Inflammatory macrophage treated with lipopolysaccharide for 4 hours (primary cell): ENCODE measurements at places on chromosomes 2 and 18.

- peak; percentile 21 for DNase-seq
Observed at GRCh38 chr2:102424754-102425153, 1.8 kb downstream of the IL18RAP start.

GRCh38 chr2:99106913-99107312 is 34.6 kb upstream of the C2orf15 start:
- DNase-seq = peak; percentile 43

GRCh38 chr2:125681976-125682805 is 973.8 kb upstream of the GYPC start:
- DNase-seq = no peak

GRCh38 chr18:51342815-51343214 is 145.3 kb upstream of the MEX3C start:
- DNase-seq = no peak

GRCh38 chr2:121960251-121960650 is 204.8 kb downstream of the TSN start:
- DNase-seq = no peak

DNA sequence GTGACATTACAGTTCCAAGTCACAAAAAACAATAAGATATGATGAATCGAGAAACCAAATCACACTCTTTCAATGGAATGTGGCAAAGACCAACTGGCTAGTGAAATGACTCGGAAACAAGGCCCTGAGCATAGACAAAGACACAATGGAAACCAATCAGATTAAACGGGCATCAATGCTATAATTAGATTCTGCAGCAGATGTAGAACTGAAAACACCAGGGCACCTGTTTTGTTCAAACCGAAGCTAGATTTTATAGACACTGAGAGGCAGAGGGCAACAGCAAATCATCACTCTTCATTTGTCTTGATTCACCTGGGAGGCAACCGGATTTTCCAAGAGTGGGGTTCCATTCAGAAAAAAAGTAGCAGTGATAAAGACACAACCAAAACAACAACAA is 92.8 kb upstream of the BARD1 start:
- no peak for DNase-seq

- DNase-seq = no peak
Observed at GRCh38 chr2:86157009-86157556, 38.2 kb downstream of the IMMT start.

DNA sequence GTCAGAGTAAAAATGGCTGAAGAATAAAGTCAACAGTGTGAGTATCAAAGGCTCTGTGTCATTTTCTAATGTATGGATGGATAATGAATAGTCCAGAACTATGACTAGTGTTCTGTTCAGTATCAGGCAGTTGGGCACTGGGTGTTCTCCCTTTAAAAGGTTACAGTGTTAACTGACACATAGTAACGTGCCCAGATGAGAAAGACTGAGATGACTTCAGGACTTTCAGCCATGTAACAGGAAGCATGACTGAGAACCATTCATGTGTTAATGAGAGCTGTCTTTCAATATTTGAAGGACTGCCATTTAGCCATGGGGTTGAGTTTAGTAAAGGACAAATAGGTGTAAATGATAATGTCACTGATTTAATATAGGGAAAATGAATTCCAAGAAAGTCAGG is 187.1 kb downstream of the GULP1 start:
- DNase-seq = no peak

DNA sequence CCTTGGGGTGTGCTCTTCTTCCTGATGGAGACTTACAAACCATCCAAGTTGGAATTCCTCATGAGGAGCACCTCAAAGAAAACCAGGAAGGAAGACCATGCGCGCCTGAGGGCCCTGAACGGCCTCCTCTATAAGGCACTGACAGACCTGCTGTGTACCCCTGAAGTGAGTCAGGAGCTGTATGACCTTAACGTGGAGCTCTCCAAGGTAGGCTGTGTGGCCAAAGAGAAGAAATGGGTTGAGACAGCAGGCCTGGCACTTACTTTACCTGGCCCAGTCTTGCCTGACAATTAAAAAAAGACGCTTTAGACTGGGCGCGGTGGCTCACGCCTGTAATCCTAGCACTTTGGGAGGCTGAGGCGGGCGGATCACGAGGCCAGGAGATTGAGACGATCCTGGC is 3.1 kb downstream of the RBFA start:
- DNase-seq = no peak

- DNase-seq = no peak
Observed at GRCh38 chr2:210009126-210009525, 6.7 kb downstream of the RPE start.

GRCh38 chr2:229852565-229852964 is 69.2 kb downstream of the TRIP12 start:
- peak; percentile 65 for DNase-seq

DNA sequence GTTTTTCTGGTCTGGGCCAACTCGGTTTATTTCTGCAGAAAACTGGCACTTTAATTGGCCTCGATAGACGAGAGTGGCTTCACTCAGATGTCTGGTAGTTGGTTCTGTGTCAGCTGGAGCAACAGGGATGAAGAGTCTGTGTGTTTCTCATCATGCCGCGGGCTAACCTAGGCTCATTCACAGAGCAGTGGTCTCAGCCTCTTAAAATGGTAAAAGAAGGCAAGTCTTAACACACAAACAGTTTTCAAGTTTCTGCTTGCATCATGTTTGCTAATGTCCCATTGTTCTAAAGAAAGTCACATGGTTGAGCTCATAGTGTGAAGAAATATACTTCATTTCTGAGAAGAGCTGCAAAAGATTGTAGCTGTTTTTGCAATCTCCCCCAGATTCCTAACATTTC is 37.5 kb upstream of the ANXA4 start:
- peak; percentile 82 for DNase-seq

DNA sequence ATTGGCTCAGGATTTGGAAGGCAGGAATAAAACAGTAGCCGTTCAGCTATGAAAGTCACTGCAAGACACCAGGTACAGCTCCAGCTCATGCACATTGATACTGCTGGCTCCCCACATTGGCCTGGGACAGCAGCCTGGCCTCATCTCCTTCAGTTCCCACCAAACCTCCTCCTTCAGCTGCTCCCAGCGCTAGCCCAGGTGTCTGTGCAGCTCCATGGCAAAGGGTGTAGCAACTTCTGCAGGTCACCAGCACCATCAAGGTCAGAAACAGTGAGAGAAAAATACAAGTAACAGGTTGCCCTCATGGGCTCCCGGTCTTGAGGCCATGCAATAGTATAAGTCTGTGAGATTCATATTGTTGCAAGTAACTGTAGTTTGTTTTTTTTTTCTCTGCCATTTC is 216.7 kb upstream of the CTAGE1 start:
- no peak for DNase-seq

- no peak for DNase-seq
Observed at GRCh38 chr2:108884619-108885018, 98.0 kb downstream of the CCDC138 start.

- no peak for DNase-seq
Observed at GRCh38 chr18:44651918-44652572, 28.6 kb upstream of the SETBP1 start.

GRCh38 chr18:79092874-79093273 is 23.7 kb downstream of the ATP9B start:
- DNase-seq = no peak

DNA sequence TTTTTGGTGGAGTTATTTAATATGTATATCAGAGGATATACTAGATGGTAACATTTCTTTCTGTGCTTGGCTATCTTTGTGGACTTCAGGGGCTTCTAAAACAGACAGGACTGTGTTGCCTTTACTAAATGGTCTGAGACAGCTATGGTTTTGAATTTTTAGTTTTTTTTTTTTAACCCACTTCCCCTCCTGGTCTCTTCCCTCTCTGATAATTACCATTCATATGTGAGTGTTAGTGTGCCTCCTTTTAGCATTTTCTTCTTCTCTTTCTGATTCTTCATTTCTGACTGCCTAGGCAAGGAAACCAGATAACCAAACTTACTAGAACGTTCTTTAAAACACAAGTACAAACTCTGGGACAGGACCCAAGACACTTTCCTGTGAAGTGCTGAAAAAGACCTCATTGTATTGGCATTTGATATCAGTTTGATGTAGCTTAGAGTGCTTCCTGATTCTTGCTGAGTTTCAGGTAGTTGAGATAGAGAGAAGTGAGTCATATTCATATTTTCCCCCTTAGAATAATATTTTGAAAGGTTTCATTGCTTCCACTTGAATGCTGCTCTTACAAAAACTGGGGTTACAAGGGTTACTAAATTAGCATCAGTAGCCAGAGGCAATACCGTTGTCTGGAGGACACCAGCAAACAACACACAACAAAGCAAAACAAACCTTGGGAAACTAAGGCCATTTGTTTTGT is 52.7 kb downstream of the SMAD4 start:
- DNase-seq = no peak

DNA sequence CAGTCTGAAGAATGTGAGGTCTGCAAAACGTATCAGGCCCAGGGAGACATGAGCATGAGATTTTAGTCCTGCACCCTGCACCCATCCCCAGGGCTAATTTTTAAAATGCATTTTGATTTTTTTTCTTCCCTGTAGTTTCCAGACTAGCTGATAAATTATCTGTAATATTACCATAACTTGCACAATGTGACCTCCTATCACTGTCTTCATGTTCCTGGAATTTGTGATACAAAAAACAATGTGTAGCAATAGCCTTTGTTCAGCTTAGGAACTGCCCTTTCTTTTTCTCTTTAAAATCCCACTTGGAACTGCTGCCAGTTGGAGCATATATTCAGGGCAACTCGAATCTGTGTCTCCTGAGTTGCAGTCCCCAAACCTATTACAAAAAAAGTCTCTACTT is 222.8 kb upstream of the HS6ST1 start:
- DNase-seq = no peak

- no peak for DNase-seq
Observed at GRCh38 chr2:97749581-97749980, 36.2 kb downstream of the ZAP70 start.

- no peak for DNase-seq
Observed at GRCh38 chr18:78492813-78493371, 486.7 kb upstream of the SALL3 start.

GRCh38 chr2:157315901-157316300 is 9.7 kb downstream of the ERMN start:
- no peak for DNase-seq

DNA sequence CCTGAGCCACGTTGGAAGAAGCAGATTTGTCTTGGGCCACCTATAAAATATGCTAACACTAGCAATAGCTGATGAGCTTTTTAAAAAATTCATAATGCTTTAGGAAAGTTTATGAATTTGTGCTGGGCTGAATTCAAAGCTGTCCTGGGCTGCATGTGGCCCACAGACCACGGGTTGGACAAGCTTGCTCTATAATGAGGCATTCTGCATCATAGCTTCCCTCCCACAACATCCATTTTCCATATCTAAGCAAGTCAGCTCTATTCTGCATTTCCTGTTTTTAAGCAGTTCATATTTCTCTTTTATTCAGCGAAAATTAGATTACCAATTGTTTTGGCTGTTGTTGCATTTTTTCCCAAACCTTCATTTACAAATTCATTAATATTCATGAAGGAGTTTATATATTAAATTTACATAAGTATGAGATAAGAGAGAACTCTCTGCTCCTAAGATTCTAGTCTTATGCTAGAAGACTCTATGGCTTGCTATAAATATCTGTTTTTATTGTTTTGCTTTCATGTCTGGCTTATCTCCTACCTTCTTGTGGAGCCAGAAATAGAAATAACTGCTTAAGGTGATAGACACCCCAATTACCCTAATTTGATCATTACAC is 114.5 kb upstream of the HNRNPA3 start:
- peak; percentile 25 for DNase-seq

DNA sequence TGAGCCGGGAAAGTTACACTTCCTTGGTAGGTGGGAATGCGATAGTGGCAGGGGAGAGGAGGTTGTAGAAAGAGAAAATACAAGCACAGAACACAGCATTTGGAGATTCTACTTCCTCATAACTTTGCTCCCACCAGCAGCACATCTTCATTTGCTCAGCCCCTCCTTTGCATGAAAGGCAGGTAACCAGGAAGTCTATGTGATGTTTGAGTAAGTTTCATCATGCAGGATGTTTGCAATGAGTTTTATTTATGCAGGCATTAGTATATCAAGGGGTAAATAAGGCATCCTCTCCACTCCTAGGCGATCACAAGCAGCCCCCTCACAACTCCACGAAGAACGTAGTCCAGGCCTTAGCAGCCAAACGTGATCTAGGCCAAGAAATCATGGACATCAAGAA is 5.0 kb downstream of the RNF152 start:
- DNase-seq = no peak

- no peak for DNase-seq
Observed at GRCh38 chr2:222649801-222650200, 6.1 kb downstream of the FARSB start.

DNA sequence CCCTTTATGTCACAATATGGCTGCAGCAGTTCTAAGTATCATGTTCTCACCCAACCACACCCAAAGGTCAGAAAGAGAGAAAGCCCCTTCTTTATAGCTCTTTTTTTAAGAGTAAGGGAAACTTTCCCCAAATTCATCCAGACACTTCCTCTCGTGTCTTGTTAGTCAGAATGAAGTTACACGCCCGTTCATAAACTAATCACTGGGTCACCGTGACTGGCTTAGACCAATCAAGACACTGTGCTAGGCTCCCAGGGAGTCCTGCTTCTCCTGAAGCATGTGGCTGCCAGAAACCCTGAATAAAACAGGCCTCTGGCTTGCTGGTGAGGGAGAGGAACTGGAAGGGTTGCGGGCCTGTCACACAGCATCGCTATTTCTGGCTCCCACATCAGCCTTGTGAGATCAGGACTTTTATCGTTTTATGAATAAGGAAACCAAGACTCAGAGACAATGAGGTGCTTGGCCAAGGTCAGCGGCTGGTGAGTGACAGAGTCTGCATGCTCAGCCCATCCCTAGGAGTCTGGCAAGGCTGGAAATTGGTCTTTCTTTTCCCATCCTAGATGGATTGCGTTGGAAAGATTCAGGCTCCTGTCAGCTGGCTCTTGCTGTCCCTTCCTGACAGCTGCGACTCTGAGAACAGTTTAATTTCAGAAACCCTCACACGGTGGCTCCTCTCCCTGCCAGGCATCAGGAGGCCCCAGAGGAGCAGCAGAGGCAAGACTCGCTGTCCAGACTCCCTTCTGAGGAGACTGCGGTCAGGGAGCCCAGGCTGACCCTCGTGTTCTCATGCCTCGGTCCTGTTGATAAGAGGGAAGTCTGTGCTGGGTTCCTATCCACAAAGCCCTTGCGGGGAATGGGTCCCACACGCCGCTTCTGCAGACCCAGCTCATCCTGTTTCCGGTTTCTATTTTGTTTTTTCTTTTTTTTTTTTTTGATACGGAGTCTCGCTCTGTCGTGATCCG is 104.5 kb upstream of the TAF1B start:
- DNase-seq = peak; percentile 96

DNA sequence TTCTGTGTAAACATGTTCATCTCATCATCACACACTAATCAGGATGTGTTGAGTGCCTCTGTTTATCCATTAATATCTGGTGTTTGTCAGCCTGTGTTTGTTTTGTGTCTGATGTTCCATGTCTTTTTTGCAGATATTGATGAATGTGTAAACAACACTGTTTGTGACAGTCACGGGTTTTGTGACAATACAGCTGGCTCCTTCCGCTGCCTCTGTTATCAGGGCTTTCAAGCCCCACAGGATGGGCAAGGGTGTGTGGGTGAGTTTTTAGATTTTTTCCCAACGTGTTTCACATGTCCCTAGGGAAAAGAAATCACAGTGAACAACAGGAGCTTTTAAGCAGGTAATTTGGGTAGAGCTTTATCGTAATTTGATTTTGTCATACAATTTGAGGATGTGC is 133.7 kb upstream of the RASGRP3 start:
- no peak for DNase-seq
